ENCODE measurements at places on chromosomes 1 and 21.

DNA sequence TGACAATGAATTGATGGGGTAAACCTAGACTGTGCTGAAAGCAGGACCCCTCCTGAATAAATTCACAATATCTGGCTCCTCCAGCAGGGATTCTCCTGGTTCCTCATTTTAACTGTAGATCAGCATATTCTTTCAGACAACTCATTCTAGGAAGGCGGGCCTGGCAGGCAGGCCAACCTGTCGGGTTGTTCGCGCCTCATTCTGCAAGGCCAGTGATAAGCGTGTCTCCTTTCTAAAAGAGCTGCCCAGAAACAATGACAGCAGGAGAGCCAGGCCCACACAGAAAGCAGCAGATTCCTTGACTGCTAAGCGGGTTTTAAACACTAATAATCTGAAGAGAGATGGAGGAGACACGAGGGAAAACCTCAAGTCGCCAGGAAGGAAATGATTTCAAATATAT is 70.0 kb downstream of the NTPCR start:
- no peak for DNase-seq

GRCh38 chr1:92367496-92367895 is 68.6 kb downstream of the RPAP2 start:
- DNase-seq: no peak

DNA sequence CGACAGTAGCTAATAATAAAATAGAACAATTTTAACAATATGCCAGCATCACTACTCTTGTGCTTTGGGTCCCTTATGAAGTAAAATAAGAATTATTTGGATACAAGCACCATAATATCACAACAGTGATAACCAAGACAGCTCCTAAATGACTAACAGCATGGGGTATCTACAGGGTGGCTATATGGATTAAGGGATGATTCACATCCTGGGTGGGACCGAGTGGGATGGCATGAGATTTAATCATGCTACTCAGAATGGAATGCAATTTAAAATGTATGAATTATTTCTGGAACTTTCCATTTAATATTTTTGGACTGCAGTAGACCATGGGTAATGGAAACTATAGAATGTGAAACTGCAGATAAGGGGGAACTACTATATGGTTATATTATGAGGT is 28.1 kb upstream of the B3GALNT2 start:
- DNase-seq: no peak

DNA sequence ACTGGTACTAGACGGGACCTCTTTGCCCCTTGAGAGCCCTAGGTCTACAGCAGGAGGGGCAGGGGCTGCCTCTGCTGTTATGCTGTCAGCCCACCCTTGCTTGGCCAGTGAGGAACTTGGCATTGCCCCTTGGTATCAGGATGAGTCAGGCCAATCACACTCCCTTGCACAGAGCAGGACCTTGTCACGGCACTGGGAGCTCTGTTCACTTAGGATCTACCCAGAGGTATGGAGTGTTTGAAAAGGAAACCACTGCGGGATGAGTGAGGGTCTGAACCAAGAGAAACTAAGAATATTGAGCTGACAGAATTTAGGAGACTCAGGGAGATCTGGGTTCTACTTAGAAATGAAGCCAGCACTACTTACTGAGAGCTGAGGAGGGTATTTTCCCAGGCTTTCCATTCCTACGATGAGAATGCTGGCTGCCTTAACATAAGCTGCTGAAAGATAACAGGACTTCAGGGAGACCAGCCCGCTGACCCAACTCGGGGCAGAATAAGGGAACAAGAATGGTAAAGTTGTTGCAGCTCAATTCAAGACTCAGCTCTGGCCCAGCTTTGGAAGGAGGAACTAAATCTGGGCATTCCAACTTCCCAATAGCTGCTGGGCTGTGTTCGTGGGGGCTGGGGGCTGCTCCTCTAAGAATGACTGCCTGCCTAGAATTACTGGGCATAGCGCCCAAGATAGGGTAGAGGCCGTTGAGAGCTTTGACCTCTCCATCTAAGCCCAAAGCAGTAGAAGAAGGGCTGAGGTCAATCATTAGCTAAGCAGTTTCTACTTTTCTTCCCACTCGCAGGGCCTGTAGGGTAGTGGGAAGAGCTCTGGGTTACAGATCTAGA is 1.5 kb downstream of the FABP3 start:
- no peak for DNase-seq

DNA sequence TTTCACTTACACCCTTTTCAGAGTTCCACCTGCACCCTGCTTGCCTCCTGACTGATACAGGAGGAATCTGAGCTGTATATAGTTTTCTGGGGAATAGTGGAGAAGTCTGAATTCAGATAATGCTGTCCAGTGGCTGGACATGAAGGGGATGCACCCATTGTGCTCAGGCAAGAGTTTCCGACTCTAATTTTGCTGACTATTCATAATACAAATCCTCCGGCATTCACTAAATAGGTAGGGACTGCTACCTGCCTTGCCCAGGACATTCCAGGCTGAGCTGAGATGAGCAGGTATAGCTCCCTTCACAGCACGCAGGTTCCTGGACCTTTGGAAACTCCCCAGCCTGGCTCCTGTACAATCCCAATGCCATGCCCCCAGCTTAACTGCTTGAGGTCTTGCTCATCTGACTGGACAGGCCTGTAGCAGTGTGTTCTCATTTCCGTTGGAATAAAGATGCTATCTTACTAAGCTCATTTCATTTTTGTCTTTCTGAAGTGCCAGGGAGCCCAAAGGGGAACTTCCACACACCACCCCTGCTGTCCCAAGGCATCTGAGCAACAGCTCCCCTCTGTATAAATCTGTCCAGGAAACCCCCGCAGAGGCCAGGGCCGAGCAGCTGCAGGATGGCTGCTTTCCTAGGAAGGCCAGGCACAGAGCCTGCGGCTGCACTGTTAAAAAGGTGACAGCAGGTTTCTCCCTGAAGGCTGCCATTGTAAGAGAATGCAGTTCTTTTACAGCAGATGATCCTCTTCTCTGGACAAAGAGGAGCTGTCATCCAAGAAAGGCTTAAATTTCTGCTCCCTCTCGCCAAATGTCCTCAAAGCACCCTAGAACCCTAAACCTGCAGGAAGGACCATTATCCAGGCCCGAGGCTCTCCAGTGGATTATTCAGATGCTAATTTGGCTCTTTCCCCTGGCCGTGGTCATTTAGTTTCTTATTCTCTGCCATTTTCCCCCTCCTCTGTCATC is 21.7 kb upstream of the VASH2 start:
- DNase-seq: no peak

GRCh38 chr21:33308586-33309490 is 15.9 kb upstream of the IFNAR1 start:
- no peak for DNase-seq

DNA sequence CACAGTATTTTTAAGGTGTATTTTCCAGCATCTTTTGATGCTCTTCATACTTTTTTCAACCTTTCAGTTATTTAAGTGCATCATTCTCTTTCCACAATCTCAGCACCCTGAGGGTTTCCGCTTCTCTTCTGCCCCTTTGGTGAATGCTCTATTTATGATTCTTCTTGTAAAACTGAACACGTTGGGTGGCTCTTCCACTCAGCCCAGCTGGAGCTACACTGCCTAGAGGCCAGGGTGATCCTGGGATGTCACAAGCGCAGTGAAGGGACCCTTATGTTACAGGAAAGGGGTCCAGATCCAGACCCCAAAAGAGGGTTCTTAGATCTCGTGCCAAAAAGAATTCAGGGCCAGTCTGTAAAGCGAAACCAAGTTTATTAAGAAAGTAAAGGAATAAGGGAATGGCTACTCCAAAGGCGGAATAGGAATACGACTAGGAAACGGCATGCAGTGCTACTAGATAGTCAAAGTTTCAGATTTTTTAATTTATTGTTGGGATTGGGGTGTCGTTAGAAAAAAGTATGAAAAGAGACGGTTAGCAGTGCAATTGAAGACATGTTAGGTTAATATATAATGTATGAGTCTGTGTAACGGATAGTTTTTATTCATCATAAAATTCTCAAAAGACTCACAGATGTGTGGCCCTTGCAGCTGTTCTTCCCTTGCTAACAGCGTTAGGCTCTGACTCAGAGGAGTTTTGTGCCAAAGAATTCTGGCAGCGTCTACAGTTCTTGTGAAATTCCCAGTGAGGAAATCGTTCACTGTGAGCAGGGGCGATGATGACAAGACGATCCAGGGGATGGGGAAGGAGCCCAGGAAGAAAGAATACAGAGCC is 14.4 kb upstream of the ERVH48-1 start:
- DNase-seq: no peak

- no peak for DNase-seq
These were observed 56.3 kb upstream of the NFASC start for GRCh38 chr1:204814166-204814884.

DNA sequence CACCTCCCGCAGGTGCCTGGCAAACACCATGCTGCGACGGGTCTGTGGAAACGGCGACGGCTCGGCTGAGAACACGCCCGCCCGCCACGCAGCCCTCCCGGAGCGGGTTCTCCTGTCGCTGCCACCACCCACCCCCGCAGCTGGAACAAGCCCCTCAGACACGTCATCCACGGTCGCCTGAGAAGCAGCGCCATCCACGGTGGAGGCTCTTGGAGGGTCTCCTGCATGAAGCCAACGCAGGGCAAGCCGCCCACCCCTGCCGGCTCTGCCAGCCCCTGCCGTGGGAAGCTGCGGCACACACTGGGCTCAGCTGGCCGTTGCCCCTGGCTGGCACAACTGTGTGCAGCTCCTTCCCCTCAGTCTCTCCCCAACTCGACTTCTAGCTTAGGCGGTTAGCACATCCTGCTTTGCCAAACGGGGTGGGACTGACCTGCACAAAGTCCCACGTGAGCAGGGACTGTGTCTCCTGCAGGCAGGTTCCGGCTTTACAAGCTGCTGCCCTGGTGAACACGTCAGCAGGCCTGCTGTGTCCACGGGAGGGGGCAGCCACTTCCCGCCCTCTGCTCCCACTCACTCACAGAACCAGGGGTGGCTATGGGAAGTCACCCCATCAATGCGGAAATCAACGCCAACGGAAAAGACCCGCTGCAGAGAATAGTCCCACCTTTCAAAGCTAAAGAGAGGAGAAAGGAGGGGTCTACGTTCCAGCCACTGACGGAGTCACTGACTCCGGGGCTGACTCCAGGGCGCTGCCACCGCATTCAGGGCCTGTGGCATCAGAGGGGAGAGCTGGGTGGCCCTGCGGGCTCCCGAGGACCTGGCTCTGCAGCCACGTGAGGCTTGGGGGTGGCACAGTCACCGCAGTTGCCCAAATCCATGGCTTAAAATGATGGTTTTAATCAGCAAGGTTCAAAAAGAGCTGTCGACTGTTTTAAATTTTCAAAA is 10.3 kb downstream of the POFUT2 start:
- DNase-seq: no peak

DNA sequence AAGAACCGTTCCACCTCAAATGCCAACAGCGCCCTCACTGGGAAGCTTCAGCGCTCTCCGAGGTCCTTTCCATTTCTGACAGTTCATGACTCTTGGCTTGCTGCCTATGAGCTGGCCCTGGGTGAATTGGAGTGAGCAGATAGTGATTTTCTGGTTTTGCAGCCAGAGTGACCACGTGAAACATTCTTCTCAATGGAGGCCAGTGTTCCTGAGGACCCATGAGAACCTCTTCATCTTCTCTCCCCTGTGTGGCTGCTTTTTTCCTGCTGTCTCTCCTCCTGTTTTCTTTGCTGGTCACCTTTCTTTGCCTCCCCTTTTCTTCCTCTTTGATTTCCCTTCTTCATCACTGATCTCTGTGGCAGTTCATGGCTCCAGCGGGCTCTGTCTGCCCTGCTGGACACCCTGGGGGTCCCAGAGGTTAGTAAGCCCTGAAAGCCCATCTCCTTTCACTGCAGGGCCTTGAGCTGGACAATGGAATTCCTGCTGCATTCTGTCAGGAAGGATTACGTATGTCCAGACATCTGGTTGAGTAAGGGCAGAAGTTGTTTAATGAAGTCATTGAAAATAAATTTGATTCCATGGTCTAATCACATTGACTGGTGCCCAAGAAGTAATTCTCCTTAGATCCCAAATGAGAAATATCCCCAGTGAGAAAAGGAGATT is 29.9 kb downstream of the VASH2 start:
- no peak for DNase-seq

- no peak for DNase-seq
These were observed 75.2 kb downstream of the RERE start for GRCh38 chr1:8742022-8742924.
